ENCODE measurements at places on chromosomes 7 and 10.
A peak's percentile ranks its signal among the peaks of the same experiment; 100 is the strongest.

DNA sequence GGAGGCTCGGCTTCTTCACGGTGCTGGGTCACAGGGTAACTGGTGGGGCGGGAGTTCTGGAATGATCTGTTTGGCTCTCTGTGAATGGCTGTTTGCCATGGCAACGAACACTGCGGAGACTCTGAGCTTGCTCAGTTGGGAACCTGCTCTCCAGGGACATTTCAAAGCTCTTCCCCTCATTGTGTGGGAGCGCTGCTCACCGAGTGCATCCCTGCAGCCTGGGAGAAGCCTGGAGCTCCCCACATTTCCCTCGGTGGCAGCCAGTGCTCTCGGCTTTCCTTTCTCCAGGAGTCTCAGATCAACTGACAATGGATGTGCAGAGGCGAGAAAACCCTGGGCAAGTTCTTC lies 57.6 kb upstream of the CACUL1 start:
- no peak for DNase-seq

DNA sequence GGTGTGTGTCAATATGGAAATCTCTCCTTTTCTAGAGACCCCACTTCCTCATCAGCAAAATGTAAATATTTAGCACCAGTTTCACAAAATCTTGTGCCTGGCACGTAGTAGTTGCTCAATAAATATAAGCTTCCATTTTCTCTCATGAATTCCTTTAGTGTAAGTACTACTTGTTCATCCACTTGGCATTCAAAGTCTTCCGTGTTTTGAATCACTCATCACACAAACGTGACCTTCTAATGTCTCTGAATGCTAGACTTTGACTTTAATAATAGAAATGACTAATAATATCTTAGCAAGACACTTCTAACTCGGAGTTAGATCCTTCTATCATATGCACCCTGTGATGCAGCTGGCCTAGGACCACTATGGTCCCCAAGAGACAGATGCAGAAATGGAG lies 168.7 kb upstream of the ZNF32 start:
- no peak for DNase-seq

DNA sequence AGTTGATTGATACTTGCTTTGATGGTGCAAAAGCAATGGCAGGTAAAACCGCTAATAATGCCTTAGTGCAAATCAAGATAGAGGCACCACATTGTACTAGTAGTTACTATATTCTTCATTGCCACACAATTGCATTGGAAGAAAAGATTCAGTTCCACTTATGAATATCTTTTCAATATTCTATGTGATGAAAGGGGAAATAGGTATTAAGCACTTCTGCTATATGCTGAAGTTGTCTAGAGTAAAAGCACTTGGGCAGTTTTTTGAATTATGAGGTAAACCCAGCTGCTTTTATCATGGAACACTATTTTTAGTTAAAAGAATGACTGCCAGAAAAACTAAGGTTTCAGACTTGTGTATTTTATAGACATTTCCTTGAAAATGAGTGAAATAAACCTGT lies 15.5 kb downstream of the ENTPD7 start:
- no peak for DNase-seq

- DNase-seq, result no peak
These were observed 10.8 kb downstream of the COL1A2 start for GRCh38 chr7:94405506-94405905.

DNA sequence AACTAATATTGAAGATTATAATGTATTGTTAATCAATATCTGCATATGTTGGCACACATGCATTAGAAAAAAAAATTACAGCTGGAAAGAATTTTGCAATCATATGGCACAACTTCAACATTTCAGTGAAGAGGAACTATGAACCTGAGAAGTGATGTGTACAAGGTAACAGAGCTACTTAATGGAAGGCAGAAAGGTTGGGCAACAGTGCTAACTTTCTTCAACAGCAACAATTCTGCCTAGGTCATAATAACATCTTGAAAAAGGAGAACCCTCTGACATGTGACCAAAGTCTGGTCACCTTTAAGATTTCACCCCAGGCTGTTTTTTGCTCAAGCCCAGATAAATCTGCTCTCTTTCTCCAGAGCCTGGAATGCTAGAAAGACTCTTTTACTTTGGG lies 47.9 kb upstream of the SKAP2 start:
- DNase-seq, result no peak

GRCh38 chr10:120810298-120810697 lies 40.9 kb upstream of the WDR11 start:
- DNase-seq, result no peak

DNA sequence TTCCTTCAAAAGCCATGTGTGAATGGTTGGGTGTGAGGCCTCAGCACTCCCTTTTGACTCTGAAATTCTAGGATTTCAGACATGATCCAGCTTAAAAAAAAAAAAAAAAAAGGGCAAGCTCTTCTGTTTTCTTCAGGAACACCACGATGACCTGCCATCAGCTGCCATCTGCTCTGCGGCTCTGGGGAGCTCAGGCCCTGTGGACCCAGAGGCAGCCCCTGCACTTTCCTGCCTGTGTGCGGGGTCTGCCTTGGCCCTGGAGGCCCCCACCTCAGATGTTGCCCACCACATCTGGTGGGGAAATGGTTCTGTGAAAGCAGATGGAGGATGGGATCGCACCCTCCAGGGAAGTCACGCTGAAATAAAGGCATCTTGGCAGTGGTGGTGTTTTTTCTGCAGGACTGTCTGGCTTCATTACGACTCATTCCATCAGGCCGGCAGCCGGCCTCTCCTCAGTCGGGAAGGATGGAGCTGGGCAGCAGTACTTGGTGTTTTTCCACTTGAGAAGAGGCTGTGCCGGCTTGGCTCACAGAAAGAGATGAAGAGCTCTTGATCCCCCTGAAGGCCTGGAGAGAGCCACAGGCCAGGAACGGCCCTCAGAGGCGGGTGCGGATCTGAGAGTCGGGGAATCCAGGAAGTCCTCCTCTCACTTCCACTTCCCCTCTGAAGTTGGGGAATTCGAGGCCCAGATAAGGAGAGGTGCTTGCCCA lies 66.1 kb upstream of the AQP1 start:
- peak; percentile 43 for DNase-seq

- DNase-seq, result no peak
These were observed 70.0 kb downstream of the KLF6 start for GRCh38 chr10:3714967-3715366.

GRCh38 chr7:79806161-79806734 lies 328.4 kb upstream of the GNAI1 start:
- DNase-seq, result no peak

DNA sequence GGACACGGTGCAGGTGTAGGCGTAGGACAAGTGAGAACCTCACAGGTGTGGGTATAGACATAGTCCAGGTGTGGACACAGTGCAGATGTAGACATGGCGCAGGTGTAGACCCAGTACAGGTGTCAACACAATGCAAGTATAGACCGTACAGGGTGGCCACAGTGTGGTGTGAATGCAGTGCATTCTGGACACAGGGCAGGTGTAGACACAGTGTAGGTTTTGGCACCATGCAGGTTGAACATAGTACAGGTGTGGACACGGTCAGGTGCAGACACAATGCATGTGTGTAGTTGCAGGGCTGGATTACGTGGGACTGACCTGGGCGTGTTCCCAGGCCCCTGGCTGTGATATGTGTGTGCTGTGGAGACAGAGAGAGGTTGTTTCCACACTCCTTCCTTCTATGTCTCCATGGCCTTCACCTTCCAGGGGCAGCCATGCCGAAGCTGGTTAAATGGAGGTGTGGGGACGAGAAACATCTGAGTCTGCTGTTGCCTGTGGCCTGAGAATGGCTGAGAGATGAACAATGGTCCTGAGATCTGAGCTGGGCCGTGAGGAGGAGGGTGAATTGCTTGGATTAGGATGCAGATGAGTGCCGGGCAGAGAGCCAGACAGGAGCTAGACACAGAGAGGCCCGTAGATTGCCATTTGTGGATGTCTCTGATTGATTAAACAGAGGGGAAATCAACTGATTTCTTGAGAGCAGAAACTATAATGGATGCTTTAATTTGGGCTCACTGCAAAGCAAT lies 343.9 kb upstream of the SHH start:
- no peak for DNase-seq
